ENCODE measurements at places on chromosomes 12 and 14.

DNA sequence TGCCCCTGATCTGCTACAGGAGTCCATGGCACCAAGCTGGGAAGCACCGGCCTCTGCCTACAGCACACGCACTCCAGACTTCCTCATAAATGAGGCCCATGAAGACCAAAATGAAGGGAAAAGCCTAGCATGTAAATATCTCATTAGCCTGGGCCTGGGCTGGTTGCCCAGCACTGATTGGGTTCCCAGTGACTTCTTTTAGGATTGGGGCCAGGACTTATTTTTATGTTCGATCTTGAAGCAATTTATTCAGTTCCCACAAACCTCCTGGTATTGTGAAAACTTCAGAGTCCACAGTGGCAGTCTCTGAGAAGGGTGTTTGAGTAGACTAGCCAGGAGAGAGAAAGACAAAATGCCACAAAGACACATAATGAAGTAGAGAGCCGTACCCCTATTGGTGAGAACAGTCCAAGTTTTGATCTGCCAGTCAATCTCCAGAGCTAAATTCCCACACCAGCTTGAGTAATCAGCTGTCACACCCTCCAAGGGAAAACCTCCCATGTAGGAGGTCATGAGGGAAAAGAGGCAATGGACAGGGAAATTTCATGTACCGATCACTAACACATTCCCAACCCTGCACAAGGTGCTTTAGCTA is 78.2 kb downstream of the PHLDA1 start:
- DNase-seq = peak; percentile 50

DNA sequence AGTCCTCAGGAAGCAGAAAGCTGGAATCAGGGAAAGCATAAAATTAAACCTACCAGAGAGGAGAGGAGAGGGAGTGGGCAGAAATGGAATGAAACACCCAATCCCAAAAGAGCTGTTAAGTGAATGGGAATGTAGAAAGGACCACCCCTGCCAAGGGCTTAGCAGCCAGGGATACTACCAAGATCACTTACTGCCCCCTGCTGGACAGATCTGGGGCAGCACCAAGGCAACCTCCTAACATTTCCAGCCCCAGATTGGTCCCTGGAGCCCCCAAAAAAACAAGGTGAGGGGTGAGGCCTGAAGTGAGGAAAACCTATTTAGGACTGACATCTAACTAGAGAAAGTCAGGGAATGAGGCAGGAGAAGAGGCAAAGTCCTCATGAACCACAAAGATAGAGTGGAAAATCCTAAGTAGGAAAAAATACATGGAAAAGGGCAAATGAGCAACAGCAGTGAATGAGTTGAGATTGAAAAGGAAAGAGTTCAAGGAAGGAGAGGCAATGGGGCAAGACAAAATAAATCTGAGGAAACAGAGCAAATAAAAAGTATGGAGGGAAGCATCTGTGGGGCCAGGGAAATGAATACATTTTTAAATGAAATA is 11.2 kb upstream of the FKBP11 start:
- peak; percentile 78 for DNase-seq

GRCh38 chr12:14960548-14961465 is 594 bp downstream of the ARHGDIB start:
- DNase-seq = peak; percentile 86

DNA sequence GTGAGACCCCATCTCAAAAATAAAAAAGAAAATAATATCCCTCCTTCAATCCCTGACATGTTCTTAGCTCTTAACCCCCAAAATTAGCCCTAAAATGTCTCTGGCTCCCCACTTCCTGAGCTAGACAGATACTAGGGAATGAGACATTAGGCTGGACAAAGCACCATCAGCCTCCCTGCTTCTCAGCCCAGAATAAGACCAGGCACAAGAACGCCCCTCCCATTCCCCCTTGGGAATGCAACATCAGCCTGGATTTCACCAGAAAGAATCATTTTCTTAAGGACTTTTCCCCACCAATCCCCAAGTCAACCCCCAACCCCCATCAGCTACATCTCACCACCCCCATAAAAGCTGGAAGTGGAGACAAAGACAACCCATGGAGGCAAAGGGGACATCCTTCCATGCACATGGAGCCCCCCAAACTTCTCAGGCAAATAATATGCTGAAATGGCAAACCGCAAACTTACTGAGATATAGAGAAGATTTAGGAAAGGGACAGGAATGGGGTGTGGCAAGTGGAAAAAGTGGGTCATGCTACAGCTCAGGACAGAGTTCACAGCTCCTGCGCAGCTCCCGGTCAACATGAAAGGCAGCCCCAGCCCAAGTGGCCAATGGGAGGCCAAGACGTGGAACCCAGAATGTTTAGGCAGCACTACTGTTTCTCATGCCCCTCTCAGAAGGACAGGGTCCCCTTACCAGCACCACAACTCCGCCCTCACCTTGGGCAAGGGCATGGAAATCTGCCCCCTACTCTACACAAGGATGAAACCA is 2.7 kb downstream of the CHD4 start:
- DNase-seq = no peak

DNA sequence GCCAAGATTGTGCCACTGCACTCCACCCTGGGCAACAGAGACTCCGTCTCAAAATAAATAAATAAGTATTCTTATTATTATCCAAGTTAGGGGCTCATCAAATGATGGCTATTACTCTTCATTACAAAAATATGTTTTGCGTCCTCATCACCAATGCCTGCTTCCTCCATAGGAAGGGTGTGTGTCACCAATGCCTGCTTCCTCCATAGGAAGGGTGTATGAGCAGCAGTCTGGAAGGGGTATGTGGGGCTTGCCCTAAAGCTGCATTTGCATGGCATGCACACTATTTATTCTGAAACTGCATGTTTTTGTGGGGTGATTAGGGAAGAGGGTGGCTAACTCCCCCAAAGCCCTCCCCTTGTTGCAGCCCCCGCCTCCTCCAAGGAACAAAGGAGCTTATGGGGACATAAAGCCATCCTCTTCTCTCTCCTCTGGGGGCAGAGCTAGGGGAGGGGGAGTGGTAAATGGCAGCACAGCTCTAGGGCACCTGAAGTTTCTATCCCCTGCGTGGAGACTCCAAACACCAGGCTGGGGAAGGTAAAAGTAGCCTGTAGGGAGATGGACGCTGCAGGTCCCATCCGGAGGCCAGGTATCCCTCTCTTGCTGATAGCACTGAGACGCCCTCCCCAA is 1.3 kb downstream of the CAMKK2 start:
- peak; percentile 49 for DNase-seq

DNA sequence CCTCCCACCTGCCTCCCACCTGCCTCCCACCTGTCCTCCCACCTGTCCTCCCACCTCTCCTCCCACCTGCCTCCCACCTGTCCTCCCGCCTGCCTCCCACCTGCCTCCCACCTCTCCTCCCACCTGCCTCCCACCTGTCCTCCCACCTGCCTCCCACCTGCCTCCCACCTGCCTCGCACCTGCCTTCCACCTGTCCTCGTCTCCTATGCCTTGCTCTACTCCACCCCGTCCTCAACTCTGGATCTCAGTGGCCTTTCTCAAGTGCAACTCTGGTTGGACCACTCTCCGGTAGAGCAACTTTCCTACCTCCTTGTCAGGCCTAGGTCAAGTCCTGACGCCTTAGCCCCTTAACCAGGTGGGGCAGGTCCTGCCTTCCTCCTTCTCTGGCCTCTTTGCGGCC is 29.3 kb upstream of the PEX5 start:
- no peak for DNase-seq

- no peak for DNase-seq
These were observed 291.3 kb upstream of the CRY1 start for GRCh38 chr12:107384645-107385044.

DNA sequence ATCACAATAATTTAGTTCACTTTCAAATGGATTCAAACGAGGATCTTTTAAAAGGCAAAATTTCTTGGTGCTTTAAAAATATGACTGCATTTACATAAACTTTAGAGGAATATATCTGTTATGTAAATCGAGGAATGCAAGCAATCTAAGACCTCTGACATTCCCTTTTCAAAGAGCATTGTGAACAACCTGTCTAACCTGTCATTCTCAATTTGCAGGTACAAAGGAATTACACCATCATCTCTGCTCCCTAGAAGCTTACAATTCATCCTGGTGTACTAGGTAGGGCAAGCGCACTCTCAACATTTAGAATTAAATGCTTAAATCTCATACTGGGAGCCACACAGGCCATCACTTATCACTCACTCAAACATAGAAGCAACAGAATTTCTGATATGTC is 35.6 kb downstream of the BMP4 start:
- no peak for DNase-seq

DNA sequence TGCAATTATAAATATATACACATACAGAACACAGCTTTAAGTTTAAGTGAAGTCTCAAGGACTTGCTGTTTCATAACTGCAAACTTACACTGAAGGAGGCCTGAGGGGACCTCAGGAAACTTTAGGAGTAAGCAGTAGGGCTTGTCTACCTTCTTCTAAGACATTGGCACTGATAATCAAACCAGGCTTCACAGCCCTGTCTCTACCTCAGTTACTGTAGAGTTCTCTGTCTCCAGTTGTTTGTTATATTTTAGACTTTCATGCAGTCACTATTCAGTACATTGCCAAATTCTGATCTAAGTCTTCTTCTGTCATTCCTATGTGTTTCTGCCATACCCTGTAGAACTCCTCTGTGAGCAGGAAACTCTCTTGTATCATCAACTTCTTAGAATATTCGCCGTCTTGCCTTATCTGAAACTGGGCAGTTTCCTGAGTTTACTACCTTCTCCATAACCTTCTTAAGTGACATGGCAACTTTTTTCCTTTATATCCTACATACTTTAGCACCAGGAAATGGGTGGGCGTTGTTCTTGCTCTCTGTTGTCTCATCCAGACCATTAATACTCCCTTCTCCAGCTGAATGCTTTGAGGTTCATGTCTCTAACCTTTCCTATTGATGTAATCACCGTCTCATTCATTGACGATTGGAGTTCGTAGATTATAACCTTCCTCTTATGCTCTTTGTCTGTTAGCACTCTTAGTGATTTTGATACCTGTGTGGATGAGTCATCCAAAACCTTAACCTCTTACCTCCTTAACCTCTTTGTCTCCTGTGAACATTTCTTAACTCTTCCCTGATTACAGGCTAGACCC is 11.4 kb downstream of the APAF1 start:
- DNase-seq = no peak

DNA sequence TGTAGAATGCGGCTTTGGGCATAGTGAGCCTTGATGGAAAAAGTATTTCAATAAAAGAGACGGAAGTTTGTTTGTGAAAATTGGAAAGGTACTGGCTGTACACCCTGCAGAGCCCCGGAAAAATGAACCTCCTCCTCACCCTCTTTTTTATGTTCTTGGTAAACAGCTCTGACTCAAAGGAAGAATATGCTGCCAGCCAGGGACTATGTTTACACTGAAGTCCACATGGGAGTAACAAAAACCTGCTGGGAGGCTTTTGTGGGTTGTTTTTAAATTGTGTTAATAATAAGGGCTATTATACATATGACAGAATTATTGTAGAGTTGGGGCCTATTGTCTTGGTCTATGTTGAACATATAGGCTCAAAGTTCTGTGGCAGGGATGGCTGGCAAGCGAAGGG is 70.7 kb downstream of the TTC8 start:
- no peak for DNase-seq

GRCh38 chr14:32192712-32193373 is 9.0 kb upstream of the RNU6-7 start:
- DNase-seq = no peak

DNA sequence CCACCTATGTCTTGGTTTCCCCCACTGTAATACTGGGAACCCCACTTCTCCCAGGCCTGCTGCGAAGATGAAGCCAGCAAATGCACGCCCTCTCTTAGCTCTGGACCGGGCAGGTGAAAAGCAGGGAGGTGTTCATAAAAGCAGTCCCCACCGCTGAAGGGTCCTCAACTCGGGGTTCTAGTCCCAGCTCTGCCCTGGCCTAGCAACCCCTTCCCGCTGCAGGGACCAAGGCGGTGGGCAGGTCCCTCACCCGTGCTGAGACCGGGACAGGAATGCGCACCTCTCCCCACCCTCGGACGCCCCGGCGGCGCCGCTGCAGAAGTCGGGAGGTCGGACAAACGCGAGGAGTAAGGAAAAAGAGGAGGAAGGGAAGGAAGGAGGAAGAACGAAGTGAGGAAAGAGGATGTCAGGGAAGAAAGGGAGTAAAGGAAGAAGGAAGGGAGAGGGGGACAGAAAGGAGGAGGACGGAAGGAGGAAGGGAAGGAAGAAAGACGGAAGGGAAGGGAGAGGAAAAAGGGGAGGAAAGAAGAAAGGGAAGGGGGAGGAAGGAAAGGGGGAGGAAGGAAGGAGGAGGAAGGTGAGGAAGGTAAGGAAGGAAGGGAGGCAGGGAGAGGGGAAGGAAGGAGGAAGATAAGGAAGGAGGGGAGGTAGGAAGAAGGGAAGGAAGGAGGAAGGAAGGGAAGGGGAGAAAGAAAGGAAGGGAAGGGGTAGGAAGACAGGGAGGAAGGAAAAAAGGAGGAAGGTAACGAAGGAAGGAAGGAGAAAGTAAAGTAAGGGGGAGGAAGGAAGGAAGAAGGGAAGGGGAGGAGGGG is 701 bp downstream of the SPRING1 start:
- no peak for DNase-seq

DNA sequence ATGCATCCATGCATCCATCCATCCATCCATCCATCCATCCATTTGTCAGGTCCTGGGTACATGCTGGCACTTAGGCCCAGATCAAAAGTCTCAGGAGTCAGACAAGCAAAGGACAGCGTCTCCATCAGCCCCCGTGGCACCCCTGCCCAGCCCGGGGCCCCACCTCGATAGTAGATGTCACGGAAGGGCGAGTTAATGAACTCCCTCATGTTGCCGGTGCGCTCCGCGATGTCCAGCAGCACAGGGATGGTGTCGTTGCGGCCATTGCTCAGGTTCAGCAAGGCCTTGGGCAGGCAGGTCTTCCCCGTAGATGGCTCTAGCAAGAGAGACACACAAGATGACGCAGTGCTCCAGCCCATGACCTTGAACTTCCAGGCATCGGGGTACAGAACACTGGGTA is 30.4 kb downstream of the TRPV4 start:
- no peak for DNase-seq

DNA sequence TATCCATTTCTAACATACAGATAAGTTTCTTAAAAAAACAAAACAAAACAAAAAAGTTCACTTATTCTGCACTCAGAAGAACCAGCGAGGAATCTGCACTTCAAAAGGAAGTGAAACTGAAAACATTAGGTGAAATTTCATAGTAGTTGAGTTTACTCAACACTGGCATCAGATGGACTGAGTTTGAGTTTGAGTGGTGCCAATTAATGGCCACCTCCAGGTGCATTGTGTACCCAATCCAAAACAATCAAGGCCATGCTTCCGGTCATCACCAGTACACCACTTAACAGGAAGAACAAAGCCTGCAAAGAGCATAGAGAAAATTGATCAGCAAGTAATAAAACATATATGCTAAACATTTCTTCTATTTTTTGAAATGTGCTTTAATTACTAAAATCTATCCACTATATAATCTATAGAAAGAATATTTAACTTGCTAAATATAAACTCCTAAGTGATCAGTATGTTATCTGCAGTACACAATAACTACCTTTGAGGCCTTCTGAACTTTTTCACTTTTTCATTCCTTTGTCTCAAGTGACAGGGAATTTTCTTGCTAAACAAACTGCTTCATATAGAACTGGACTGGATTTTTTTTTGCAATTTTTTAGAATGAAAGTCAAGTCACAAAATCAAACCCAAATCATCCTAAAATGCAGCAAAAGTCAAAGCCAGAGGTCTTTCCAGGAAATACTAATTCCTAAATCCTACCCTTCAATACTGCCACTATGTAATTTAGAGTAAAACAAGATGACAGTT is 11.5 kb downstream of the SLC38A2 start:
- no peak for DNase-seq

- DNase-seq = no peak
These were observed 1165.1 kb downstream of the SLC16A7 start for GRCh38 chr12:60760965-60761364.
